H1 (cell line): ENCODE measurements at places on chromosomes 1 and 21.

- no peak overlapping the region for H3K27ac ChIP-seq
- peak; percentile 70 for DNase-seq
- H3K36me3 ChIP-seq = no peaks in the 10 kb centered on the region
- peak overlapping the region; percentile 76 for H3K4me3 ChIP-seq
Observed at GRCh38 chr1:28886731-28887418, 27.5 kb upstream of the EPB41 start.

GRCh38 chr1:192104852-192105251 is 53.4 kb upstream of the RGS18 start:
- no peaks in the 10 kb centered on the region for H3K27me3 ChIP-seq
- H3K4me1 ChIP-seq = no peaks in the 10 kb centered on the region
- H3K36me3 ChIP-seq = no peaks in the 10 kb centered on the region
- DNase-seq = no peak
- H3K4me3 ChIP-seq = no peak overlapping the region

- H3K4me3 ChIP-seq = no peak overlapping the region
- no peak overlapping the region for H3K27ac ChIP-seq
- no peak for DNase-seq
- H3K27me3 ChIP-seq = no peaks in the 10 kb centered on the region
- H3K4me1 ChIP-seq = no peaks in the 10 kb centered on the region
- H3K36me3 ChIP-seq = no peaks in the 10 kb centered on the region
Observed at GRCh38 chr21:29077651-29078090, 4.2 kb upstream of the CCT8 start.

DNA sequence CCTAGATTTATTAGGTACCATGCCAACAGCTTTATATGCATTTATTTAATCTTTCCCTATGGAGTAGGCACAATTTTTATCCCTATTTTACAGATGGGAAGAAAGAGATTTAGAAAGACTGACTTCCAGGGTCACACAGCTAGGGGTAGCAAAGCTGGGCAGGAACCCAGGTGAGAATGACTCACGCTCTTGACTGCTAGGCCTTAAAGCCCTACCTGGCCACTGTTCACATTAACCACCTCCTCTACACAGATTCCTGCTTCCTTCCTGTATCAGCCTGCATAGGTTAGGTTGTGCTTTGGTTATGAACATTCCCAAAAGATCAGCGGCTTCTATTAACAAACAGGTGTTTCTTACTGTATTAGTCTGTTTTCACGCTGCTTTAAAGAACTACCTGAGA is 53.2 kb downstream of the DNAJC6 start:
- no peak for DNase-seq
- H3K27me3 ChIP-seq = no peaks in the 10 kb centered on the region
- no peak overlapping the region for H3K4me3 ChIP-seq
- peaks cover 5% of the 10 kb centered on the region; the same call in 1 of the 2 replicates for H3K4me1 ChIP-seq

DNA sequence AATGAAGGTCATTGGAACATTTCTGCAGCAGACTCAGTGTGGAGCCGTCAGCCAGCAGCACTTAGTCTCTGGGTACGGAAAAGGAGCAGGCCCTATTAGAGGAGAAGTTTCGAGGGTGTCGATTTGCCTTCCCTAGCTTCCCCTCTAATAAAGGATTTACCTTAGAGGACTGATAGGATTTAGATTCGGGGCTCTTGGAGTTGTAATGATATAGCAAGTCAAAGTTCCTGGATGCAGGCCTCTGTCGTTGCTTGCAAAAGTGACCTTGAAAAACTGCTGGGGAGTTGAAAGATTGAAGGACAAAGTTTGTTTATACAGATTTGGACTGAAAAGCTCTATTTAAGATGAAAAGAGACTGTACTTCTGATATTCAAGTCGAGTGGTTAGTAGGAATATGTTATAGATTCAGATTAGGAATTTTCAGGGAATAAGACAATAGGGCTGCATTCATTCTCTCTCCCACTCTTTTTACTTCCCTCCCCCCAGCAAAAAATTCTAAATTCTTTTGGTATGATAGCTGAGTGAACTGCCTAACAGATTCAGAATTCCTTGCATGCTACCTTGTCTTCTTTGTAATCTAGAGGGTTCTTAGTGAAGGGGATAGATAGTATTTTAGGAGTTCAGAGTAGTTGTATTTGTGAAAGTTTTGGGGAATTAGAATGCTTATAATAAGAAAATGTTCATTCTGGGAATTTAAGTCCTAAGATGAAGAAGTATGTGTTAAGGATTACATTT is 19.2 kb downstream of the NFYC start:
- no peaks in the 10 kb centered on the region for H3K27me3 ChIP-seq
- H3K27ac ChIP-seq = no peak overlapping the region
- no peaks in the 10 kb centered on the region; the same call in 1 of the 2 replicates for H3K36me3 ChIP-seq
- peak overlapping the region; percentile 72 for H3K4me3 ChIP-seq
- no peak for DNase-seq

DNA sequence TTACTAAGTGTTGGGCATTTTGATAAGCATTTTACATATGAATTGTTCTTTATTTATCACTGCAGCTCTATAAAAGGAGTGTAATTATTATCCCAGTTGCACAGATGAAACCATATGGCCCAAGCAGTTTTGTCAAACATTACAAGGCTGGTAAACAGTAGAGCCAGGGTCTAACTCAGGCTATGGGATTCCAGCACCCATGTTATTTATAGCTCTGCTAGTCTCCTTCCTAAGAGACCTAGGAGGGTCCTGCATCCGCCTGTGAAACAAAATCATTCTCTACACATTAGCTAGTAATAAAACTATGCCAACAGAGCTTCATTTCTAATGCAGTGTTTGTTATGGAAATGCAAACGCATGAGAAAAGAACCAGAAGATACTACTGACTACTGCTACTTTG is 58.6 kb downstream of the IL23R start:
- H3K27me3 ChIP-seq = no peaks in the 10 kb centered on the region
- H3K36me3 ChIP-seq = no peaks in the 10 kb centered on the region
- no peak for DNase-seq
- H3K4me1 ChIP-seq = no peaks in the 10 kb centered on the region; the same call in 1 of the 2 replicates
- no peak overlapping the region for H3K4me3 ChIP-seq

GRCh38 chr1:172288581-172288980 is 131.9 kb upstream of the C1orf105 start:
- no peaks in the 10 kb centered on the region for H3K36me3 ChIP-seq
- no peak overlapping the region for H3K27ac ChIP-seq
- no peaks in the 10 kb centered on the region for H3K4me1 ChIP-seq
- no peaks in the 10 kb centered on the region for H3K27me3 ChIP-seq

- no peak overlapping the region for H3K4me3 ChIP-seq
- H3K4me1 ChIP-seq = peaks cover 14% of the 10 kb centered on the region
- H3K27ac ChIP-seq = no peak overlapping the region
- DNase-seq = no peak
- H3K27me3 ChIP-seq = no peaks in the 10 kb centered on the region
- peaks cover 3% of the 10 kb centered on the region; the same call in 1 of the 2 replicates for H3K36me3 ChIP-seq
Observed at GRCh38 chr21:42711667-42712066, 58.2 kb downstream of the PDE9A start.

- no peak overlapping the region for H3K27ac ChIP-seq
- no peaks in the 10 kb centered on the region for H3K27me3 ChIP-seq
- H3K4me1 ChIP-seq = peaks cover 2% of the 10 kb centered on the region
- H3K4me3 ChIP-seq = no peak overlapping the region
Observed at GRCh38 chr1:63698001-63698838, 75.6 kb upstream of the ROR1 start.

DNA sequence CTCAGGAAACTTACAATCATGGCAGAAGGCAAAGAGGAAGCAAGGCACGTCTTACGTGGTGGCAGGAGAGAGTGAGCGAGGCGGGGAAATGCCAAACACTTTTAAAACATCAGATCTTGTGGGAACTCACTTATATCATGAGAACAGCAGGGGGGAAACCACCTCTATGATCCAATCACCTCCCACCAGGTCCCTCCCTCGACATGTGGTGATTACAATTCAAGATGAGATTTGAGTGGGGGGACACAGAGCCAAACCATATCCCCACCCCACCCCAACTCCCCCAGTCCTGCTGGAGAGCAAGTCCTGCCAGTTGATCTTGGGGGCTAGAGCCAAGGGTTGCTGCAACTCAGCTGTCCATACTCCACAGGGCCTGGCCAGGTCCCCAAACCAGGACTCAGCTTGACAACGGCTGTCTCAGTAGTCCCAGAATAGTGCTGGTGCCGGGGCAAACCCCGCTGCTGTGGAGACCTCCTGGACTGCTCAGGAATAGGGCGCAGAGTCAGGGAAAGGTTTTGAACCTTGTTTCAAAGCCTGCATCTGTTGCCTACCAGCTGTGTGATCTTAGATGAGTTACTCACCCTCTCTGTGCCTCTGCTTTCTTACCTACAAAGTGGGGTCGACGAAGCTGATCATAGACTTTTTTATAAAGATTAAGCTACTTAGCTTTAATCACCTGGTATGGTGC is 79.5 kb downstream of the STUM start:
- no peak for DNase-seq
- no peak overlapping the region for H3K27ac ChIP-seq
- H3K27me3 ChIP-seq = peaks cover 10% of the 10 kb centered on the region
- H3K36me3 ChIP-seq = no peaks in the 10 kb centered on the region

DNA sequence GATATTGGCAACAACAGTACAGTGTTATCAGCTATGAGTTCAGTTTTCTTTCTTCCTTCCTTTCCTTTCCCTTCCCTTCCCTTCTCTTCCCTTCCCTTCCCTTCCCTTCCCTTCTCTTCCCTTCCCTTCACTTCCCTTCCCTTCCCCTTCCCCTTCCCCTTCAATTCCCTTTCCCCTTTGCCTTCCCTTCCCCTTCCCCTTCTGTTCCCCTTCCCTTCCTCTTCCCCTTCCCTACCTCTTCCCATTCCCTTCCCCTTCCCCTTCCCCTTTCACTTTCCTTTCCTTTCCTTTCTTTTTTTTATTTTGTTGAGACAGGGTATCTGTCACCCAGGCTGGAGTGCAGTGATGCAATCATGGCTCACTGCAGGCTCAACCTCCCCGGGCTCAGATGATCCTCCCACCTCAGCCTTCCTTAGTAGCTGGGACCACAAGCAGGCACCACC is 72.3 kb upstream of the CAPZB start:
- no peaks in the 10 kb centered on the region for H3K4me1 ChIP-seq
- H3K36me3 ChIP-seq = no peaks in the 10 kb centered on the region
- no peaks in the 10 kb centered on the region for H3K27me3 ChIP-seq
- no peak overlapping the region for H3K27ac ChIP-seq

DNA sequence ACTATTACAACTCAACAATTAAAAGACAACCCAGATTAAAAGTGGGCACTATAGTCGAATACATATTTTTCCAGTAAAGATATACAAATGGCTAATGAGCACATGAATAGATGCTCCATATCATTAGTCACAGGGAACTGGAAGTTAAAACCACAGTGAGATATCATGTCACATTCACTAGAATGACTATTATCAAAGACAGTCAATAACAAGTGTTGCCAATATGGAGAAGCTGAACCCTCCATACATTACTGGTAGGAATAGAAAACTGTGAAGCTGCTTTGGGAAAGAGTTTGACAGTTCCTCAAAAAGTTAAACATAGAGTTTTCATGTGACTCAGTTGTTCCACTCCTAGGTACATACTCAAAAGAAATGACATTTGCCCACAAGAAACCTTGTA is 30.6 kb upstream of the MRPS6 start:
- H3K4me1 ChIP-seq = no peaks in the 10 kb centered on the region
- no peak overlapping the region for H3K4me3 ChIP-seq
- H3K36me3 ChIP-seq = no peaks in the 10 kb centered on the region
- no peak for DNase-seq

DNA sequence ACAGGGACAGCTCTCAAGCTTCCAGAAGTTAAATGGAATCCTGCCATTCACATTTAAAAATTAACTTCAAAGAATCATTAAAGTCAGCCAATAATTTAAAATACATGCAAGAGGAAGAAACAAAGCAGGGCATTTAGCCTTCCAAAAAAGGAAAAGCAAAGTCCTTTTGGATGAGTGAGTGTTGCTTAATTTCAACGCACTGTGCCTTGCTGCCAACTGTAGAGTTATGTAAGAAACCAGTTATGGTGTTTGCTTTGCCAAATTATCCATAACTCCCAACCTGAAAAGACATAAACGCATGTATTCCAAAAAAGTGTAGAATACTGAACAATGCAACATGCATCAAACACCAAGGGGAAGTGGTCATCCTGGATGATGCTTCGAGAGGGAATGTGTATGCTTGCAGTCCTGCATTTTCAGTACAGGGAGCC is 16.1 kb upstream of the KCNE1 start:
- H3K4me1 ChIP-seq = peaks cover 17% of the 10 kb centered on the region
- DNase-seq = no peak

DNA sequence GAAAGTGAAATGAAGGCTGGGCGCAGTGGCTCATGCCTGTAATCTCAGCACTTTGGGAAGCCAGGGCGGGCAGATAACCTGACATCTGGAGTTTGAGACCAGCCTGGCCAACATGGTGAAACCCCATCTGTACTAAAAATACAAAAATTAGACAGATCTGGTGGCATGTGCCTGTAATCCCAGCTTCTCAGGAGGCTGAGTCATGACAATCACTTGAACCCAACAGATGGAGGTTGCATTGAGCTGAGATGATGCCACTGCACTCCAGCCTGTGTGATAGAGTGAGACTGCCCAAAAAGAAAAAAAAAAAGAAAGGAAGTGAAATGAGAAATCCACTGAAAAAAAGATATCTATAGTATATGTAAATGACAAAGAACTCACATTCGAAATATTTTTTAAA is 439.9 kb downstream of the DISC1 start:
- no peaks in the 10 kb centered on the region for H3K36me3 ChIP-seq
- H3K4me1 ChIP-seq = no peaks in the 10 kb centered on the region
- DNase-seq = no peak
- no peak overlapping the region for H3K27ac ChIP-seq
- H3K27me3 ChIP-seq = peaks cover 2% of the 10 kb centered on the region; the same call in 1 of the 2 replicates

DNA sequence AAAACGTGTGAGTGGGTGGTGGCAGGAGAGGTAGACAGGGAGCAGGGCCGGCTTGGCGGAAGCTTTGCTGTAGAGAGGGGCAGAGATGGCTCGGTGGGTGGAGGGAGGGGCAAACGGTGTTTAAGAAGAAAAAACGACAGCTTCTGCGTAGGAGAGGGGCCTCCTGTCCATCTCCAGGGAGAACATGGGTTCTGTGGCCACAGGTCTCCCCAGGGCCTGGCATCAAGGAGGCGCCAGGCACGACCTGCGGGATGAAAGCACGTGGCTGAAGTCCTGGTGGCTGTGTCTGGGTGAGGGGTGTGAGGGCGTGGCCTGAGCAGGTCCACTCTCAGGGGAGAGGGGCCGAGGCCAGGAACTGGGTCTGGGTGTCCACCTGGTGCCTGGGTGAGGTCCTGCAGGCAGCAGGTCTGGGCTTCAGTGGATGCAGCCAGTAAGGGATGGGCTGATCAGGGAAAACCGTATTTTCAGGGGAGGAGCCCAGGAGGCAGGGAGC is 940 bp upstream of the PRKCZ start:
- peak overlapping the region; percentile 81 for H3K4me3 ChIP-seq
- H3K36me3 ChIP-seq = no peaks in the 10 kb centered on the region
- H3K4me1 ChIP-seq = peaks cover 20% of the 10 kb centered on the region
- H3K27me3 ChIP-seq = no peaks in the 10 kb centered on the region; the same call in 1 of the 2 replicates

DNA sequence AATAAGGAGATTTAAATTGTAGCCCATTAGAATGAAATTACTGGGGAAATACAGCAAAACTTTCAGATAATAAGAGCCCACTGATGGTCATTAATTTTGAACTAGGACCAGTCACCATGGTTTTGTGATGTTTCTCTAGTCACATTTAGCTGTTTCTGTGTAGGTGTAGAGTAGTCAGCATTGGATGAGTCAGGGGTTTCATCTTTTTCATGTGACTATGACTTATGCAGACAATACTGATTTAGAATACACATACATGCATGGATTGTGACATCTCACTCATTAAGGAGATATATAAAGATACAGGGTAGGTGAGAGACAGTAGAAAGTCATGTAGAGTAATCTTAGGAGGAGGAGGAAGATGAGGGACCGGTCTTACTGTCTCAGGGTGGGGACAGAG is 1192.7 kb downstream of the KCNT2 start:
- H3K4me1 ChIP-seq = no peaks in the 10 kb centered on the region
- no peak overlapping the region for H3K27ac ChIP-seq
- H3K36me3 ChIP-seq = no peaks in the 10 kb centered on the region
- no peak overlapping the region for H3K4me3 ChIP-seq
- no peak for DNase-seq
- H3K27me3 ChIP-seq = no peaks in the 10 kb centered on the region
